Fibroblast of skin of left quadriceps (primary cell): ENCODE measurements at places on chromosomes 2 and 18.

GRCh38 chr2:172496160-172496608 lies 59.7 kb upstream of the PDK1 start:
- no peak for DNase-seq

DNA sequence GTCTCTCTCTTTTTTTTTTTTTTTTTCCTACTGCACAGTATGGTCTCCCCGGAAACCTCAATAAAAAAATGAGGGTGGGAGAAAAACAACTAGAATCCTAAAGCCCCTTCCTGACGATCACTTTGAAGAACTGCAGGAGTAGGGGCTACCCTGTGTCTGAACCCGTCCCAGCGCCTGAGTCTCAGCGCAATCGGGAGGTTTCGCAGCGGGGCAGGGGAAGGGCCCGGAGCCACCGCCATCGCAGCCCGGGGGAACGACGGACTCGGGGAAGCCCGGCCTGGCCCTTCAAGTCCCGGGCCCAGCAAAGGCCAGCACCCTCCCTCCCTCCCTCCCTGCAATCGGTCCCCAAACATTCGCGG lies 411 bp downstream of the NARS1 start:
- DNase-seq = no peak

DNA sequence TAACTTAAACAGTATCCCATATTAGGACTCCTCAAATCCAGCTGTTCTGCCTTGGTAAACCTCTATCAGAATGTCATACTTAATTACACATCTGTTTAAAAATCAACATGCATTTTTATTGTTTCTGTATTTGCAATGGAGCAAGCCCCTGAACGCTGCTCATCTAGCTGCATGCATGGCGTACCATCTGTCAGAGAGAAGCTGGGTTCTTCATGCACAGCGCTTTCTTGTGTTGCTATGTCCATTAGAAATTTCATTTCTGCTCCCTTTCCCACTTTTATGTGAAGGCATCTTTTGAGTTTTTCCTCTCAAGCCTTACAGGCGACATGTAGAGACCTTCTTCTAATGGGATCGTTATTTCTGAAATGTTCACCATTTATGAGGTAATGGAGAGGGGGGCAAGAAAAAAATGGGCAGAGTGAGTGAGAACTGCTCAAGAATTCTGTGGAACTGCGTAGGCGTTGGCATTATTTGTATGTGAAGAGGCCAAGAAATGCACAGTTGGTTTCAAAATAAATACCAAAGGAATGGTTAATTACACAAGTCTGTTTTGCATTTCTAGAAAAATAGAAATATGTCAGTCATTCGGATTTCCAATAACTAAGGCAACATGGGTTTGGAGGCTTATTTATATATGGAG lies 31.6 kb downstream of the INSIG2 start:
- no peak for DNase-seq

GRCh38 chr2:136327162-136327852 lies 209.4 kb upstream of the CXCR4 start:
- no peak for DNase-seq

- no peak for DNase-seq
These were observed 1033.2 kb upstream of the NXPH2 start for GRCh38 chr2:139813340-139813739.

GRCh38 chr2:217724471-217724870 lies 278.3 kb downstream of the TNS1 start:
- no peak for DNase-seq

GRCh38 chr2:120468136-120468535 lies 122.2 kb downstream of the INHBB start:
- no peak for DNase-seq
